Activated T-helper 9 cell treated with anti-CD3 and anti-CD28 coated beads, Interleukin-2, amount 50 U/mL, for 16 hours (primary cell): ENCODE measurements at places on chromosomes 13 and 19.

- no peak for DNase-seq
Measured at GRCh38 chr13:30963791-30964190, 31.3 kb downstream of the TEX26 start.

DNA sequence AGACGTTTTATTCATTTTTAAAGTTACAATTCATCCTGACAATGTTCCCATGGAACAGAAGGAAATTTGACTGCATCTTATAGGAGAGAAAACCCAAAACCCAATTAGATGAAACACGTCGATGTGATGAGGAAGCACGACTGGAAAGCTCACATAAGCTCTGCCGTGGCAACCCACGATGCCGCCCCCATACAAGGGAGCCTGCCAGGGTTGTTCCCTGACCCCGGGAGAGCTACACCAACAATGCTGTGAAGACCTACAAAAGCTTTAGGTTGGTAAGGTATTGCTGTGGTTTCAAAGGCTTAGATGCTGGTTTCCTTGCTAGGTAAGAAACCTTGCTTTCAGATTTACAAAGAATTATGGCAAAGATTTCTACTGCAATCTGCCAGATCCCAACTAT lies 393.1 kb downstream of the KLF12 start:
- no peak for DNase-seq

GRCh38 chr13:28492569-28493367 lies 2.2 kb downstream of the FLT1 start:
- no peak for DNase-seq

DNA sequence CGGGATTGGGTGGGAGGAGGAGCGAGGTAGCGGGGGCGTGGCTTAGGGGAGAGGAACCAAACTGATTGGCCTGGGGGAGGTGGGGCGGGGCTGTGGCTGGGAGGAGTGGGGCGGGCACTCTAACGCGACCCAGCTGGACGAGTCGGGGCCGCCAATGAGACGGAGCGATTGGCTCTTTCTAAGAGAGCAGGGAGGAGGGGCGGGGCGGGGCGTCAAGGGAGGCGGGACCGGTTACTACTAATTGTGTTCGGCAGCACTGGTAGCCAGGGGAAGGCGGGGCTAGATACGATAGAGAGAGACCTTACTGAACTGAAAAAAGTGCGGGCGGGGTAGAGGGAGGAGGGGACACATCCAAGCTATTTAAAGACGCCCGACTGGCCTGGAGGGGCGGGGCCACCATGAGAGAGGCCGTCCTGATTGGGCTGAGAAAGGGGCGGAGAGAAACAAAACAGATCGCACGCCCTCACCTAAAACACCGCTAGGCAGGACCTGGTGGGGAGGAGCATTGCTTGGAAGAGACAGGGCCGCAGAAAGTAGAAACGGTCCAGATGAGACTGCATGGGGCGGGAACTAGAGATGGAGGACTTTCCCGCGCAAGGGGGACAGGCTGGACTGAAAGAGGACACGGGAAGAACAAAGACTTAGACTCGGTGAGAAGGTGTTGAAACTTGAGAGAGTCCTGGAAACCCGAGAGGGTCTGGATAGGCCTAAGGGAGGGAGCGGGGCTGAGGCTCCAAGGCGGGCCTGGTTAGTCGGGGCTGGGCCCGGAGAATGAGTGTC lies at the start of gene KCNC3:
Gene KCNC3, minus strand, starts transcription at position 232 of the 780 bp plus-strand sequence. CDS start 295 bp downstream, outside the sequence.
- peak; percentile 72 for DNase-seq

- no peak for DNase-seq
Measured at GRCh38 chr19:51565583-51565982, 5.5 kb upstream of the ZNF175 start.

DNA sequence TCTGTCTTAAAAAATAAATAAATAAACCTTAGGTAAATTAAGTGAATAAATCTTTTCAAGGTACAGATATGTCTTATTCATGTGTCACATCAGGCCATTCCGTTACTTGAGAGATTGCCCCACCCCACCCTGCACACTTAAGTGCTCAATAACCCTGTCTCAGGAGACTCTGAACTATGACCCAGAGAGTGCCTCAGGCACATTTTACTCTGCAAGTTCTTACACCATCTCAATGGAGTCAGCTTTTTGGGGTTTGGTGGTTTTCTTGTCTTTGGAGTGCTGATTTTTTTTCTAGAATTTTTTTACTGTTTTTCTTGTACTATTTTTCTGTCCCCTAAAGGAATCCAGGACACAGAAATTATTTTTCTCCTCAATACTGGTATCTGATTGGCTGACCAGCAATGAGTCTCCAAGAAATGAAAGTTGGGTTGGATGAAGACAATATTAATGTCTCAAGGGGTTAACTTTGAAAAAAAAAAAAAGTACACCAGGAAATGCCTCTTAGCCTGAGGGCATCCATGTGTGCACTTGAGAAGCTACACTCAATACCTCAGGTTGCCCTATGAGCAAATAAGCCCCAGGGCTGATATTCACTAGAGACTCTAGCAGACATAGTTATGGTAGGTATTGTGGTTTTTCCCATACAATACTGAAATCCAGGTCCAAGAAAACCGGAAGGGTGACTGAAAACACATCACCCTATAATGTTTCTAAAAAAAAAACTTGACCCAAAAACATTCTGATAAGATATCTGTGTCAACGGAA lies 114.6 kb upstream of the ZNF91 start:
- no peak for DNase-seq

GRCh38 chr19:2127758-2128157 lies 23.6 kb downstream of the AP3D1 start:
- no peak for DNase-seq

- DNase-seq: no peak
Measured at GRCh38 chr13:74090397-74090796, 43.8 kb downstream of the KLF12 start.

- no peak for DNase-seq
Measured at GRCh38 chr13:28426381-28426780, 68.5 kb downstream of the FLT1 start.

DNA sequence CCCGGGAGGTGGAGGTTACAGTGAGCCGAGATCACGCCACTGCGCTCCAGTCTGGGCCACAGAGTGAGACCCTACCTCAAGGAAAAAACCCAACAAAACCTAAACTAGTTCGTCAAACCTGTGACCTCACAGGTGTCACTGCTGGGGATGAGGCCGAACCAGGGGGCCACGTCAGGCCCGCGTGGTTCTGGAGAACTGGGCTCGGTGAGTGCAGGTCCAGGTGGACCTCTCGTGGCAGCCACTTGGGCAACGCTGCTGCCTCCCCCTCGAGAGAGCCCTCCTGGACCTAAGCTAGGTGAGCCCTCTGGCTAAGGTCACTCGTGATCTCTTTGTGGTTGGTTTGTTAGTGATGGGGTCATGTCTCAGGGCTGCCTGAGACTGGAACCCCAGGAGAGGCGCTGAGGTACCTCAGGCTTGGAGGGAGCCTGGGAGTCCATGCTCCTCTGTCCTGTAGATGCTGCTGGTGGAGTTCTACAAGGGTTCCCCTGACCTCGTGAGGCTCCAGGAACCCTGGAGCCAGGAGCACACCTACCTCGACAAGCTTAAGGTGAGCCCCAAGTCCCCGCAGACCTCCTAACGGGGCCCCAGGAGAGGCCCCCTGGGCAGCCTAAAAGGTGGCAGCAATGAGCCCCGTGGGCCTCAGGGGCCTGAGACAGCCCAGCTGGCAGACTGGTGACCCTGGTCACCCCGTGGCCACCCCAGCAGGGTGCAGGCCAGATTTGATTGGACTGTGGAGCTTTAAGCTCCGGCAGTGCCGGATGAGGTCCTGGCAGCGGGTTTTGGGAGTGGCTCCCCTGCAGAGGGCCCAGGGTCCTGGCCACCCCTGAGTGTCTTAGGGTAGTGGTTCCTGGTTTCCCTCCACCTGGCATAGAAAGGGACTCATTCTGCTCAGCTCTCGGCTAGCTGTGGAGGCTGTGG lies 15.6 kb downstream of the MPND start:
- DNase-seq: no peak

DNA sequence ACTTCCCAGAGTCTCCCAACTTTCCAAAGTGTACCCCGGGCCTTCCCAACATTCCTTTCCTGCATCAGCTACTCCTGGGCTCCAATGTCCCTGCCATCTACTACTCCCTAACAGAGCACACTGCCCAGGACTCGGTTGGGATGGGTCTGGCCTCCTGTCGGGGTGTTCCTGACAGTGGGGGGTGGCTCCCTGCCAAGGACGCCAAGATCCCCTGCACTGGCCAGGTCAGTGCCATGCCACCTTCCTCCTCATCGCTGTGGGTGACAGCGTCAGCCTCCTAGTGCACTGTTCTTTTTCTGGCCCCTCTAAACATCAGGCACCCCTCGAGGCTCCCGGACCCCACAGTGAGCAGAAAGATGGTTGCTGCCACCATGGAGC lies 13.8 kb downstream of the EPS15L1 start:
- DNase-seq: no peak

DNA sequence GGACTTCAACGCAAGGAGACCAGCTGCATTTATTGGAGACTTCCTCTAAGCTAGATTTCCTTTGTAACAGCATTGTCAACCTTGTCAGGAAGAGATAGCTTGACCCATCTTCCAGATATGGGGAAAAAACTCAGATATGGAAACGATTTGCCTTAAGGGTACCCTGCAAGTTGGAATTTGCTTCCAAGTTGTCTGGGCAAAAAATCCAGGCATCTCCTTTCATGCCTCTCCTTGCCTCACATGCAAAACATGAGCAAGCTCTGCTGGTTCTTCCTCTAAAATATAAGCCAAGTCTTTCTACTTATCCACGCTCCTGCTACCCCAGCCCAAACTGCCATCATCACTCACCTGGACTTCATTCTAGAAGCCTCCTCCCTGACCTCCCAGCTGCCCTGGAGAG lies 6.4 kb upstream of the DNMT1 start:
- no peak for DNase-seq

DNA sequence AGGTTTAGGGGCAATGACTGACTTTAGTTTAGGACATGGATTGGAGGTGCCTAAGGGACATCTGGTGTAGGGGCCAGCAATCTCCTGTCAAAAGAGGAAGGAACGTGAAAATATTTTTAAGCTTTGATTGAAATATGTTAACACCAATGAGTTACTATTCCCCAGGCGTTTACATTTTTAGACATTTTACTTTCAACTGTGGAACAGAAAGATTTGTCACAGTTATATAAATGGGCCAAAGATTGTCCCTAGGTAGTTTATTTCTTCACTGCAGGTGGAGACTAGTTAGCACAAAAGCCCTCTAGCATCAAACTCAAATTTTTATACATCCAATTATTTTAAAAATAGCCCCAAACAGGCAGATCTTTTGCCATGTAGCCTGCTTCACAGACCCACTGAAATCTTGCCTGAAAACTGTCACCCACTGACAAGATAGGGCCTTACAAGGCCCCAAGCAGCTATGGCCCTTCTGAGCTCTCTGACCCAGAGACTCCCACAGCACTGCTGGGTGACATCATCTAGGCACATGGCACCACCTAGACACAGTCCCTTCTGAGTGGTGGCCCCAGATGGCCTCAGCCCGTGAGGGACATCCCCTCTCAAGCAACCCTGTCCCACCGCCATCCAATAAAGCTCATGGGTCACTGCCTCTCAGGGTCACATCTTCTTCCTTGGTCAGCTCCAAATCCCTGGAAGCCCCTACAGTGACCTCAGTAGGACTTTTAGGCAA lies 64.8 kb upstream of the DOCK9 start:
- no peak for DNase-seq

DNA sequence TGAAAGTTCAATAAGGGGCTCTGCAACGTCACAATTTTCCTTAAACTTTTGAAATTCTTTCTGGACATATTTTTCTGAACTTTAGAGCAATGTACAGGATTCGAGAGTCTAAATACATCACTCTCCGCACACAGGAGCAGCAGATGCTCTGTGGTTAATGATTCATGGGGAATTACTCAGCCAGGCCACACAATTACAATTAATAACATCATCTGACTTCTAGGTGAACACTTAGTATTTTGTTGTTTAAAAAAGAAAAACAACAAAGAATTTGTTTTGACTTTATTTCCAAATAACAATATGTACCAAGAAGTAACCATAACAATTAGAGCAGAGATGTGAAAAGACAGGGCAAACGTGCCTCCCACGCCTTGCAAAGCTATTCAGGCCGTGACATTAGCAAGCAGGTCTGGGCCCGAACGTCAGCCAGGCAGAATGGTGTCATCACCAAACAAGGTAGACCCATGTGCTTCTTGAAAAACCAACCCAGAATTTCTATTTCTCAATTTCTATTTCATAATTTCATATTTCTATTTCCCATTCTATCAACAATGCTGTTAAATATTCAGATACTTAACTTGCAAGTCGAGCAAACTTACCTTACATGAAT lies 236.3 kb downstream of the COL4A1 start:
- DNase-seq: no peak

GRCh38 chr13:30572859-30573275 lies 44.9 kb upstream of the USPL1 start:
- no peak for DNase-seq

DNA sequence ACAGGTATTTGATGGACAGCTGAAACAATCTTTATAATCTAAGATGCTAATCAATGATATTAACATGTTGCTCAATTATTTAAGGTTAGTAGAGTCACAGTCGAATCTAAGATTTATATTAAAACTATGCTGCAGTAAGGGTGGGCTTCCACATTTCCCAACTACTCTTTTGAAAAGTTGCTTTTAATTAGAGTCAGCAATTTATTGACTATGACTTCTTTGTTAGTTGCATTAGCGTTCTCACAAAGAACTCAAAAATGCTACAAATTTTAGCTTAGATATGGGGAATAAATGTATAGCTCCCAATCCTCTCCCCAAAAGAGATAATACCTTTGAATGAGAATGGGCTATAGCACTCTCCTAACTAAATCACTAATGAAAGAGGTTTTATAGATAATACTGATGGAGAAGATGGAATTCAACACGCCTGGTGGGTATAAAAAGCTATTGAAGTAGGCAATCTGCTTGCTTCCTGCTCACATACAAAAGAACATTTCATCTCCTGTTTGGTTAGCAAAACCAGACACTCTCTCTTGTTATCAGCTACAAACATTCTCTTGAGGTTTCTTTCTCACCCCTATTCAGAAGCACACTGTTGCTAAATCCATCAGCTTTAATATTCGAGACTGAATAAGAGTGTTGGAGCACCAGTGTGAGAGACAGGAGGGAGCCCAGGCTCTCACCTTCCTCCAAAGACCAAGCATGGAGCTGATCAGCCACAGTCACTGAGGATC lies 2.4 kb upstream of the FLT1 start:
- no peak for DNase-seq

DNA sequence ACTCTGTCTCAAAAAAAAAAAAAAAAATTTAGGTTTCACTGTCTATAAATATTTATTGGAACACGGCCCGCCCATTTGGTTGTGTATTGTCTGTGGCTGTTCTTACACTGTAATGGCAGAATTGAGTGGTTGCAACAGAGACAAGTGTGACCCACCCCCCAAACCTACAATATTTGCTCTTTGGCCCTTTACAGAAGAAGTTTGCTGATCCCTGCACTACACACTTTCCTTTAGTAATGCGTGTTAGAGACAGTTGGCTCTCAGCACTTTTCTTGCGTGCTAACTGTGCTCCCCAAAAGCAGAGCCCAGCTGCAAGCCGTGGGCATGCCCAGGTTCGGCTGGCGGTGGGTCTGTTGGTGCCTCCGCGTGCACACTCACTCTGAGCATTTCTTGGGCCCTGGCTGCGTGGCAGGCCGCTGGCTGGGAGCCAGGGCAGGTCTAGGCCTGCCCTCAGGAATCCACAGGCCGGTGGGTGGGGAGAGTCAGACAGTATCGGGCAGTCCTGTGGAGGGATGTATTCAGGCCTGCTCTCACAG lies 72.6 kb downstream of the SIPA1L3 start:
- no peak for DNase-seq

- DNase-seq: no peak
Measured at GRCh38 chr19:47152205-47152604, 21.6 kb downstream of the SAE1 start.
